ENCODE measurements at places on chromosomes 3 and 15.

GRCh38 chr3:140903196-140903595 is 38.4 kb upstream of the SLC25A36 start:
- DNase-seq, result no peak

- DNase-seq, result no peak
Measured at GRCh38 chr3:111299192-111299615, 227.6 kb downstream of the NECTIN3 start.

- no peak for DNase-seq
Measured at GRCh38 chr3:60330107-60330506, 921.1 kb downstream of the FHIT start.

DNA sequence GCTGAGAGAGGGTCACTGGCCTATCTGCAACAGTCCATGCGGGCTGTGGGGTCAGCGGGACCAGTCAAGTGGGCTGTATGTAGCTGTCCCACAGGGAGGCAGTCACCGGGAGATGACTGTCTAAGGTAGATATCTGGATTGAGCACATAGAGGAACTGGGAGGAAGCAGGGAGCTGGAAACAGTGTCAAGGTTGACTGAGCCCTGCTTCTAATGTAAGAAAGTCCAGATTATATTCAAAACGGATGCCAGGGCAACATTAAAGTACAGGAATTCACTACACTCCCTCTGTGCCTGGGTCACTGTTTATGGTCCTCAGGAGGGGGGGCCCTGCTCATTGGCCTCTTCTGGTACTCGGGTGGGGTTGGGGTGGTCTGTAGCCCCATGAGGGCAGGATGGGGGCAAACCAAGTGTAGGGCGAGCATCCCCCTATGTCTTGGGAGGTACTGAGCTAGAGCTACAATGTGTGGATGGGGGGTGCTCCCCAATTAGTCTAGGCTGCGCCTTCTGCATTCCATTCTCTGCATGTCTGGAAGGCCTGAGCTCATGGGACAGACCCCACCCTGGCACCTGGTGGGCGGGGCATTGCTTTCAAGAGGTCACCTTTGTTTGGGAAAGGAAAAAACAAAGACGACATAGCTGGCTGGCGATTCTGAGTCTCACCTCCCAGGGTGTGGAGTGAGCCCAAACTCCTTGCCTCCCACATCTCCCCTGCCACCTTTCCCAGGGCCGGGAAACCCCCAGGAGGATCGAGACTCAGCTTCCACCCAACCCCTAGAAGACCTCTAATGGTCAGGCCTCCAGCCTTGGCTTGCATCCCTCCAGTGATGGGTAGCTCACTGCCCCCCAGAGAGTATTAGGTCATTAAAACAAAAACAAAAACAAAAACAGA is 45.1 kb upstream of the C15orf39 start:
- DNase-seq, result no peak

DNA sequence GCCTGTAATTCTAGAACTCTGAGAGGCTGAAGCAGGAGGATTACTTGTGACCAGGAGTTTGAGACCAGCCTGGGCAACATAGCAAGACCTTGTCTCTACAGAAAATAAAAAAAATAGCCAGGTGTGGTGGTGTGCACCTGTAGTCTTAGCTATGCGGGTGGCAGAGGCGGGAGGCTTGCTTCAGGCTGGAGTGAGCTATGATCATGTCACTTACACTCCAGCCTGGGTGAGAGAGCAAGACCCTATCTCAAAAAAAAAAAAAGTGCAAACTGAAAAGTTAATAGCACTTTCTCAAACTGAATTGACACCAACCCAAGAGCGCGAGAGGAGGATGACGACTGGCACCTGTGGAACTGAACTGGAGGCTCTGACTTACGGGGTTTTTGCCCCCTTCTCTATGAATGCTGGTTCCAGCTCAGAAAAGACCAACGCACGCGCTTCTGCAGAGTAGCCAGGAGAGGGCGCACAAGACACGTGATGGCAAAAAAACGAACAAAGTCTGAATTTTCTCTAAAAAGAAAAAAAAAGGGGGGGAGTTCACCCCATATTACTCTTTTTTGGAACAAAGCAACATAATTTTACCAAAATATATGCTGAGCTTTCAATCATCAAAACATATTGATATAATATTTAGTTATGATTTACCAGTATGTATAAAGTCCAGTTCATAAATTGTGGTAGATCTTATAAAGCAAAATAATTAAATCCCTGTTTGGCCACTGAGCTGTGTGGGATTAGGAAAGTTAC is 23.7 kb downstream of the CFAP92 start:
- DNase-seq, result no peak

- DNase-seq, result no peak
Measured at GRCh38 chr3:124846189-124846588, 41.0 kb downstream of the ITGB5 start.

DNA sequence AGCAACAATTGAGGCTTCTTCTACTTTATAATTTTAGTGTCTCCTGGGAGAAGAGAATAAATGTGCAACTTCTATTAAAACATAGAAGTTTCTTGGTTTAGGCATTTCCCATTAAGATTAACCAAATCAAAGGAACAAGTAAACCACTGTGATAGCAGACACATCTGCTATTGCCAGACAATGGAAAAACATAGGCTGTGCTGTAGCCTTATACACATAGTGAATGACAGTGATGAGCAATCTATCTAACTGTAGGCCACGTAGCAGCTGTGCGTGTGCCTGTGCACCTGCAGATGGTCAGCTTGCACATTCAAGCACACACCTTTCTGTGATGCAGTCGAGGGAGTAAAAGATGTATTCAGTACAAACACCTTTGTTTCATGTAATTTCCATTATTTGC is 32.7 kb downstream of the GNB4 start:
- DNase-seq, result no peak

DNA sequence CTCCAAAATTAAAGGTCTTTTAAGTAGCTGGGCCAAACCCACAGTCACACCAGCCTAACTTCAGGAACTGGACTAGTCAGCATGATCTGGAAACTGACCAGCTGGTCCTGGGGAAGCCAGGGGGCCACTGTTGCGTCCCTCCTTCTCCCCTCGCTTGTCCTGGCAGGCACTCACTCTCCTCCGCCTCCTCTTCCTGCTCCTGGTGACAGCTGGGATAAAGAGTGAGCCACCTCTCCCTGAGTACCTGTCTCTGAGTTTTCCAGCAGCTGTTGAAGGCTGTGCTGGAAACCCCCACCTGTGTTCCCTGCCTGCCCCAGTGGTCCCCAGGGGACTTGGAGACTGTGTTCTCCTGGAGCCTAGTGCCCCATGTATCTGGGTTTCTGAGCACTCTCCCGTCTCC is 56.0 kb downstream of the FGD5 start:
- DNase-seq, result no peak

GRCh38 chr3:13538520-13539291 is 10.2 kb upstream of the FBLN2 start:
- DNase-seq, result no peak

DNA sequence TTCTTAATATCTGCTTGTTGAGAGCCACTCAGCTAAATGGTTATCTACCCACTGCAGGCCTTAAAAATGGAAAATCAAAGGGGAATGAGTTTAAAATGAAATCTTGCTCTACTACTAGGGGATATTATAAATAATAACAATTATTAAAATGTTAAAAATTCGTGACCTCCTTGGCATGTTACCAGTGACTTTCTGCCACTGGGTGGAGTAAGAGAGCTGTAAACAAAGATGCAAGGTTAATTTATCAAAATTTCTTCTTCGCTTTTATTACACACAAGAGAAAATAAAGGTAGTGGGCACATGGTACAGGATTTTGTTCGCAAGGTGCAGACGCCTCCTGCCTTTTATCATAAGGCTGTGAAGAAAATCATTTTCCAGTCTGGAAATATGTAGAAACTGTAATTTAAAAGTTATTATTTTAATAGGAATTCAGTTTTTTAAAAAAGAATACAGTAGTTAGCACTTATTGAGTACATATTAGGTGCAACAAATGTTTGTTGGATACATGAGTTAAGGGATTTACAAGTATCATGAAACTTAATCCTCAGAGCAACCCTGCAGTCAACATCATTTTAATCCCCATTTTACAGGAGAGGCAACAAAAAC is 272.6 kb downstream of the SUCLG2 start:
- no peak for DNase-seq
